ENCODE measurements at places on chromosomes 6 and 20.

- peak; percentile 29 for DNase-seq
Measured at GRCh38 chr6:142802124-142802523, 142.9 kb downstream of the HIVEP2 start.

GRCh38 chr20:56345911-56346310 is 12.9 kb upstream of the FAM210B start:
- DNase-seq = no peak

DNA sequence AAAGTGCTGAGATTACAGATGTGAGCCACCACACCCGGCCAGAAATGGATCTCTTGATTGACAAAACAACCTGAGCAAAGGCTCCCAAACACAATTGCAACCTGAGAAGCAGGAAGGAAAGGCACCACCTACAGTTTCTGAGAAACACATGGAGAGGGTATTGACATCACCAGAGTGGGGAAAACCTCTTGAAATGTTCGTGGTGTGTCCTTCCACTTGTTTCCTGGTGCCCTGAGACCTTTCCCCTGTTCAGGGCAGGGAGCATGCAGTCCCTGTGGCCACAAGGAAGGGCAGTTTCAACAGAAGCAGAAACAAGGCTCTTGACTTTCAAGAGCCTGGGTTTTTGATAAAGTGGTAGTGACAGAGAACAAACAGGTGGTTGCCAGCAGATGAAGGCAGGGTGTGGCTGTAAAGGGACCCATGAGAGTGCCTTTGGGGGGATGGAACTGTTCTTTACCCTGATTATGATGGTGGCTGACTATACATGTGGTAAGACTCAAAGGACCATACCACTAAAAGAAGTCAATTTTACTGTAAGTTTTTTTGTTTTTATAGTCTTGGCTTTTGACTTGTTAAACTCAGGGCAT is 3.2 kb upstream of the BPIFA1 start:
- no peak for DNase-seq

GRCh38 chr6:3844097-3844463 is 5.1 kb upstream of the FAM50B start:
- DNase-seq = no peak

DNA sequence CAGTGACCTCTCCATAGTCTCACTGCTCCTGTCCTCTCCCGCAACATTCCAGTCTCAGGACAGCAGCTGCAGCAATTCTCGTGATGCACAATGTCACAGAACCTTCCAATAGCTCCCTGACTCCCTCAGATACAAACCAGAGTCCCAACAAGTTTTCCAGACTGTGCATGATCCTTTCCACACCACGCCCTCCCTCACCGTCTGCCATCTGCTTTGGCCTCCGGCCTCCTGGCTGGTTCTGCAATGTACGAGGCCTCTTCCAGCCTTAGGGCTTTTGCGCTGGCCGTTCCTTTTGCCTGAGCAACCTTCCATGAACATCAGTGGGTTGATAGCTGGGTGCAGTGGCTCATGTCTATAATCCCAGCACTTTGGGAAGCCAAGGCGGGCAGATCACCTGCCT is 9.6 kb downstream of the FNDC1 start:
- DNase-seq = no peak

DNA sequence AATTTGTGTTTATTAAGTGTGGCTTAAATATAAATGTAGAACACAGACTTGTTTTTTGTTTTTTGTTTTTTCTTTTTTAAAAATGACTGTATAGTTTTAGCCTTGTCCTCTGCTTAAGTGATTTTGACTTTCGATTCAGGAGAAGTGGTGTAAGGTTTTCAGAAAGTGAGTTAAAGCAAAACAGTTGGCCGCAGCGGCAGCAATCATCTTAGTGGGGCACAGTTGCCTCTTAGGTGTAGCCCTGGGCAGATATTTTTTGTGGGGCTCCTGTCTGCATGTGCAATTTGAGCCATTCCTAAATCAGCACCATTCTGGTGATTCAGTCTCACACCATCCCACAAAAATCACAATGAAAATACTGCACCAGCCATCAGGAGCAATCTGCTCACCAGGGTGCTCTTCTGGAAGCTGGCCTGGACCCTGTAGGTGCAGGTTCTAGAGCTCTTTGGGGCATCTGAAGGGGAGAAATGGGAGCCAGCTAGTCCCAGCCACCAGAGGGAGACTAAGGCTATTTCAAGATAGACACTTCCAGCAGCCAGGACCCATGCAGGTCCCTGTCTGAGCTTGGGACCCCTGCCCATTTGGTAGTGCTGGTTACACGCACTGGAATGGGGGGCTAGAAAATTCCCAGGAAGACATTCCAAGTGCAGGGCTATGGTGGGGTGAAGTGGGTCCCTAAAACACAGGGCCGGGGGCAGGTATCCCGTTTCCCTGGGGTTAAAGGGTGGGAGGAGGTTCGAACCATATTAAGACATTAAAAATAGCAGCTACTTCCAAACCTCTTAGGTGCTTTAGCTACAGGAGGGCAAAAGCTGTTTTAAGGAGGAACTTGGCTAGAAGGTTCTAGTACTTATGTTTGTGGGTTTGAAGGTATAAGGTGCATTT is 156.6 kb downstream of the NFATC2 start:
- peak; percentile 53 for DNase-seq

DNA sequence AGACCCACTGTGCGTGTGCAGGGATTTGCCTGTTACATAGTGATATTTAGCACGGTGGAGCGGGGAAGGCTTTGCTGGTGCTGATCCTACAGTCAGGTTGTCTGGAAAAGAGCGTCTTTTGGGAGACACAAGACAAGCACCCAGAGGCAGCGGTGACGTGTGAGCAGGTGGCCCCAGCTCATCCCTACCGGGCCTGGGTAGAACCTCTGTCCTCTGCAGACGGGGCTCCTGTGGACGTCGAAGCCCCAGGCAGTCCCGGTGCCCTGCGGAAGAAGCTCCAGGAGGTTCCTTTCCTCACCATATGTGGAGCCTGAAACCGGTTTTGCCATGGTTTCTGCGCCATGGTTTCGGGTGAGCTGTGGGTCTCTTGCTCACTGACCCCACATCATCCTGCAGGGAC is 68.9 kb upstream of the AFDN start:
- DNase-seq = no peak

DNA sequence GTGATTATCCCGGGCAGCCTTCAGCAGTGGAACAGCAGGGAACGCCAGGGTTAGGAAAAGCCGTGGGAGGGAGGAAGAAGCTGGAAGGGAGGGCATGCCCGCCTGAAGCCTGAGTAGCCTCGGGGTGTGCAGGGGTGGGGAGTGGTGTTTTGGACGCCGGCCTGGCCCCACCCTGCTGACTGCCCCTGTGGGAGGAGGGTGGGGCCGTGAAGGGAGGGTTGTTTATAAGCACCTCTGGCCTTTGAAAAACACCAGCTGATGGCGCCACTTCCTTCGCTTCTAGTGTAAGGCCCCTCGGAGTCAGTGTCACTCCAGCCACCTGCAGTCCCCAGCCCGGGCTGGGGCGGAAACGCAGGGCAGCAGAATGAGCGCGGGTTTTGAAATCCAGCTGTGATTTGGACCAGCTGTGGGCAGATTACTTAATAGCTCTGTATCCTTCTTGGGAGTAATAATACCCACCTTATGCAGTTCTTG is 52.8 kb upstream of the BMP6 start:
- no peak for DNase-seq

GRCh38 chr6:56364827-56365339 is 117.5 kb upstream of the COL21A1 start:
- DNase-seq = no peak

DNA sequence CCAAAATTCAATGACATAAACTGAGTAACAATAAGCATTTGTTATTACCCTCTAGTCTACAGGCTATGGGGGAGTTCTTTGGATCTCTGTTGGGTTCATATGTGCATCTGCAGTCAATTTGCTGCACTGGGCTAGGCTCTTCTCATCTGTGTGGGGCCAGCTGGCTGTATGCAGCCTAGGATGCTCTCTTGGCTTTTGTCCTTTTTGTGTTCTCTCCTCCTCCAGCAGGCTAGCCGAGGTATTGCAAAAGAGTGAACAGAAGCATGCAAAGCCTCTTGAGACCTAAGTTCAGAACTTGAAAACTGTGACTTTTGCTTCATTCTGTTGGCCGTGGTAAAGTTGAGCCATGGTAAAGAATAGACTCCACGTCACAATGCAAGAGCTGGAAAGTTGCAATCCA is 62.8 kb upstream of the FOXO3 start:
- DNase-seq = no peak

DNA sequence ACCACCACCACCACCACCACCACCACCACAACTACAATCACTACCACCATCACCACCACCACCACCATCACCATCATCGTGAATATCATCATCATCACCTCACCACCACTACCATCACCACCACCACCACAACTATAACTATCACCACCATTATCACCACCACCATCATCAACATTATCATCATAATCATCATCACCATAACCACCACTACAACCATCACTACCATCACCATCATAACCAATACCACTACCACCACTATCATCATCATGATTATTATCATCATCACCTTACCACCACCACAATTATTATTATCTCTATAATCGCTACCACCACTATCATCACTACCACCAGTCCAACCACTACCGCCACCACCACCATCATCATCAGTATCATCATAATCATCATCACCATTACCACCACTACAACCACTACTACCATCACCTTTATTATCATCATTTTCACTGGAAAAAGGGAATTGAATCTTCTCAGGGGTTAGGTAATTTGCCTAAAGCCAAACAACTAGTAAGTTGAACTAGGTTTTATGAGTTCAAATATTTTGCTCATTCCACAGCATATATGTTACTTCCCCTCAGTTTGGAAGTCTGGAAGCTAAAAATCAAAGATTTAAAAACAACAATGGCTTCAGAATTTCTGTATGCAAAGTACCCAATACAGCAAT is 8.3 kb downstream of the RIPOR2 start:
- no peak for DNase-seq

- no peak for DNase-seq
Measured at GRCh38 chr6:109762166-109762565, 71.1 kb downstream of the FIG4 start.

- peak; percentile 44 for DNase-seq
Measured at GRCh38 chr6:15299430-15300131, 53.7 kb downstream of the JARID2 start.

DNA sequence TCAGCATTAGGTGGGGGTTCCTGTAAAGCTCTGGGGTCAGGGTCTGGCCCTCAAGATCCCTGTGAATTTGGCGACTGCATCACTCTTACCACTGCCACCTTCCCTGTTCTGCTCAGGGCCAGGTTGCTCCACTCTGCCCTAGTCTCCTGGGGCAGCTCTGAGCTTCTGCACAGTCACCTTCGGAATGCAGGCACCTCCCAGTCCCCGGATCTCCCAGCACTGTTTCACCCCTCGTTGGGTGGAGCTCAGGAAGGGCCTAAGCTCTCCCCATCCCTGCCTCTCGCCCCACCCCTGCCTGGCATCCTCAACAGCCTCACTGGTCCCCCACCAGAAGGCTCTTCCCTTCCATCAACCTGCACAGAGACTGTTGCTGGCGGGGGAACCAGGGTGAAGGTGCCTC is 46.2 kb downstream of the YTHDF1 start:
- DNase-seq = no peak

DNA sequence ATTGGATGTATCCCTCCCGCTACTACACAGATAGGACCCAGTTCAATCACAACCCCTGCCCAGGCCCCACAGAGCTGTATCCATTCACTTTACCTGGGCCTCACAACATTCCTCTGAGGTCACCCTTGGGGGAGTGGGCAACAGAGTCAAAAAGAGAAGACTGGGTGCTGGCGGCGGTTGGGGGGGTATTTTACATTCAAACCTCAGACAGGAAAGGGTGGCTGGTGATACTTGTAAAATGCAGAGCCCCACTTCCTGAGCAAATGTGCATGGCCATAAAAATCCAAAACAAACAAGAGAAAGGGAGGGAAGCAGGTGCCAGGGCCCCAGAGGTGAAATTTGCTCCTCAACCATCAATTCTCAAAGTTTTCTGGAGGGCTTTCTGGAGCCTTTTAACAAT is 3.5 kb downstream of the LRFN2 start:
- DNase-seq = no peak

- no peak for DNase-seq
Measured at GRCh38 chr6:100665041-100665380, 200.3 kb upstream of the SIM1 start.

GRCh38 chr6:128209771-128210170 is 308.9 kb upstream of the THEMIS start:
- DNase-seq = no peak

DNA sequence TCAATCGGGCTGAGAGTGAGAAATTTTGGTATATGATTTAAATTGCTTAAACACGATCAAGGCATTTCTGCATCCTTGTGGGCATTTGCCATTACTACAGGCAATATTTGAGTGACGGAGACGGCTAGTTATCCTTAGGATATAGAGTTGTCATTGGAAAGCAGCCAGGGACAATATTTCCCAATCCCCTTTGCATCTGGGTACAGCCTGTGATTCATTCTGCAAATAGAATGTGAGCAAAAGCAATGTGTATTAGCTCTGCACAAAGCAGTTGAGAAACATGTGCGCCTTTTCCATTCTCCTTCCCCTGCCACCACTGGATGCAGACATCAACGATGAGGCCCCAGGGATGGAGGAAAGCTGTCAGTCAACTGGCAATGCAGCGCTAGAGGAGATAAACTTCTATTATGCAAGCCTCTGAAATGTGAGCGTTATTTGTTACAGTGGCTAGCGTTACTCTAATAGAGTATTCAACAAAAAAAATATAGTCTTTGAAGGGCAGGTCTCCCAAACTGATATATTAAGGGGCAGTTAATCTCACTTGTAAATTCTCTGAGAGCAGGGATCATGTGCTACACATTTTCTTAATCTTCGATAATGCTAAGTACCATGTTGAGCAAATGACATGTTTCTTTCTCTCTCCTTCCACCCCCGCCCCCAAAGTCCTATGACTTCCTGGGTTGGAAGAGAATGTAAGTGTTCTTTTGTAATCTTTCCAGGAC is 37.1 kb upstream of the NCOA3 start:
- DNase-seq = no peak

DNA sequence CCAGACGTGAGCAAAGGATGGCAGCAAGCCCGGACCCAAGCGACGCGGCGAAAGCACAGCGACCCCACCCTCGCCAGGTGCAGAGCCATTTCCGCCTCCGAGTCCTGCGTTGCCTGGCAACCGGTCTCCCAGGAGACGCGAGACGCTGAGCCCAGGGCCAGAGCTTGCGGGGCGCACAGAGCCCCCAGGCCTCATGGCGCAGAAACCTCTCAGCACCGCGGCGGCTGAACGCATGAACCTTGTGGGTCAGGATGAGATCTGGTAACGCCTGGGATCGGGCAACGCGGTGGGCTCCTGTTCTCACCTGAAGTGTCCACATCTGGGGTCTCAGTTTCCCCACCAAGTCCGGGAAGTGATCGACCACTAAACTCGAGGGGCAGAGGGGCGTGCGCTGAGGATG is 77.7 kb downstream of the ANKRD60 start:
- DNase-seq = no peak
